ENCODE measurements at places on chromosomes 7 and 10.

DNA sequence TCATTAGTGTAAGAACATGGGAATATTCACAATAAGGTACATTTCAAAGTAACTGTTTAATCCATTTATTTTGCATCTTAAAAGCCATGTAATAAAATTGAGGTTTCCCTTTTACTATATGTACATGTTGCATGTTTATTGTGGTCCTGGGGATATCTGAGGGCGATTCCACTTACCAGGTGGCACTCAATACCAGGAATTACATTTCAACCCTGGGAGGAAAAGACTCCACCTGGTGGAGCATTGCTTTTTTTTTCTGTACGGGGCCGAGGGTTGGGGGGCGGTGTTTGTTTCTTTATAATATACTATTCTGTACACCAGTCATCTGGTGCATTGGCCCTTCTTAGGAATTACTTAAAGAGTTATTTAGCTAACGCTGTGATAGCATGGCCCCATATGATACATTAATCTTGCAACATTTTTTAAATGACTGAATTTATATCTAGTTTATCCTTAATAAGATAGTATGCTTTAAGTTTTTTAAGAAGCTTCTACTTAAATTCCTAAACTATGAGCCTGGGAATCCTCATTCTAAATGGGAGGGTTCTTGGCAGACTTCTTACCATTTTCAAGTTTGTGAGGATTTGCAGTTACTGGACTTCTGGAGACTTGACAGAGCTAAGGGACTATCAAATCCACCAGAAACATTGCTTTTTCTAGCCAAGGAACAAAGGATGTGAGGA is 7.2 kb upstream of the HGF start:
- no peak overlapping the region for H3K27ac ChIP-seq
- no peak overlapping the region for H3K4me3 ChIP-seq
- no peak for DNase-seq
- peaks cover 7% of the 10 kb centered on the region for H3K4me1 ChIP-seq

GRCh38 chr7:76354981-76355730 is 3.6 kb downstream of the YWHAG start:
- H3K36me3 ChIP-seq, result peaks cover 76% of the 10 kb centered on the region
- no peak for DNase-seq
- H3K27me3 ChIP-seq, result no peaks in the 10 kb centered on the region
- no peak overlapping the region for H3K27ac ChIP-seq
- H3K4me1 ChIP-seq, result no peaks in the 10 kb centered on the region
- peak overlapping the region; percentile 96 for H3K4me3 ChIP-seq

DNA sequence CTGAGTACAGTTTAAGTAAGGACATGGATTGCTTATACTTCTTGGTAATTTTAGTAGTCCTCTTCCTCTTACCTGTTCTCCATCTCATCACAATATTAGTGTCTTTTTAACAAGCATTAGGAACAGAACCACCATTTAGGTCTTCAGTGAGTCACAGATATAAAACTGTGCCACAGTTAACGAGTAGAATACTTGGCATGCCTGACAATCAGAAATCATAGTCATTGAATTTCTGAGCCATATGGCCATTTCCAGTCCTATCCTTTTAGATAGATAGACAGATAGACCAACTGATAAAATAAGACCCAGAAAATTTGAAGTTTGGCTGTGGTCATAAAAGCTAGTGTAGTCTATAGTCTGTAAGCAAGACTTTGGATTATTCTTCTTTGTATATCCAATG is 71.1 kb downstream of the GBF1 start:
- no peak for DNase-seq
- H3K4me3 ChIP-seq, result no peak overlapping the region
- peaks cover 9% of the 10 kb centered on the region for H3K36me3 ChIP-seq

DNA sequence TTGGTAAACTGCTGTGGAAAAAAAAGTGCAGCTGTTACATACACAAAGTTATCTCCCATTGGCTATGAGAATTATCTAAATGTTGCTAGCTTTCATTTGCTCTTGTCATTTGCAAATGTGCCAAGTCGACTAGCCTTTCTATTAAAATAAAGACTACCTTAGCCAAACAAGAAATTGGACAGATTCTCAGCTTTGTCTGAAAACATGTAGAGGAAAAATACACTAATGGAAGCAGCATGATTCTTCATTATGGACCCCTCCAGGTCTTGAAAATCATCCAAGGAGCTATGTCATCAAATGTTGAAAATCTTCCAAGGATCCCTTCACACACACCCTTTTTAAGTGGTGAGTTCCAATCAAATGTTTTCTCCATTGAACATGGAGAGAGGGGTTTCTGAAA is 237.7 kb downstream of the ETV1 start:
- H3K27me3 ChIP-seq, result no peaks in the 10 kb centered on the region
- DNase-seq, result no peak
- no peak overlapping the region for H3K27ac ChIP-seq

- DNase-seq, result peak; percentile 28
- H3K27ac ChIP-seq, result no peak overlapping the region
- no peaks in the 10 kb centered on the region for H3K4me1 ChIP-seq
- no peak overlapping the region for H3K4me3 ChIP-seq
Measured at GRCh38 chr10:1652151-1652550, 85.2 kb downstream of the ADARB2 start.

DNA sequence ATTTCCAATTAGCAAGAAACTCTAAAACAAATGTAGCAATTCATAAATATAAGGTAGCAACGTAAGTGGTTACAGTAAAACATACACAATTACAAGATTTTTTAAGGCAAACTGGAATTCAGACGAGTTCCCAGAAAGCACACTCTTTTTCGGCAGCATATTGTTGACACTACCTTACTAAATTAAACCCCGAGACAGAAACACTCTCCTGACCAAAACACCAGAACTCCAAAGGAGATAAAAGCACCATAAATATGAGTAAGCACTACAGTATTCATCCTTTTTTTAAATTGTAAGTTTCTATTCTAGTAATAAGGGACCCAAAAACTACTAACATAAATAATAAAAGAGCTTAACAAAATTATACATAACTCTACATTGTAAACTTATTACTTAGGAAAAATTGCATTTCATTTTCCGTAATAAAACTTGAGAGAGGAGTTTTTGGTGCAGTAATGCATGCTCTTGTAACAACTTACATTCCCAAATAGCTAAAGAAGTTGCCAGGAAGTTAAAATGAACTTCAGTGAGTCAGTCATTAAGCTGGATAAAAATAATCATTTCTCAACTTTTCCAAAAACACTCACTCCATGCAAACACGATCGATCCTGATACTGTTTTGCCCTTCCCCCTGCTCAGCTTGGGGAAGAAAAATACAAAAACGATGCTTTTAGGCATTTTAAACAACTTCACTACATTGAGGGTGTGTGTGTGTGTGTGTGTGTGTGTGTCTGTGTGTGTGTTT is 2.0 kb downstream of the PIP4K2A start:
- H3K4me1 ChIP-seq, result peaks cover 4% of the 10 kb centered on the region
- peak overlapping the region; percentile 84 for H3K4me3 ChIP-seq
- no peaks in the 10 kb centered on the region for H3K36me3 ChIP-seq
- peaks cover 79% of the 10 kb centered on the region for H3K27me3 ChIP-seq
- no peak for DNase-seq
- H3K27ac ChIP-seq, result no peak overlapping the region

- H3K4me3 ChIP-seq, result peak overlapping the region; percentile 75
- H3K27ac ChIP-seq, result no peak overlapping the region
- H3K27me3 ChIP-seq, result peaks cover 83% of the 10 kb centered on the region
- peaks cover 8% of the 10 kb centered on the region for H3K4me1 ChIP-seq
- no peaks in the 10 kb centered on the region for H3K36me3 ChIP-seq
Measured at GRCh38 chr7:54545241-54545563, 3.0 kb downstream of the VSTM2A start.

- H3K4me3 ChIP-seq, result no peak overlapping the region
- no peak overlapping the region for H3K27ac ChIP-seq
- H3K4me1 ChIP-seq, result no peaks in the 10 kb centered on the region
- no peaks in the 10 kb centered on the region for H3K36me3 ChIP-seq
- no peak for DNase-seq
Measured at GRCh38 chr7:25619381-25619780, 391.1 kb upstream of the NPVF start.

DNA sequence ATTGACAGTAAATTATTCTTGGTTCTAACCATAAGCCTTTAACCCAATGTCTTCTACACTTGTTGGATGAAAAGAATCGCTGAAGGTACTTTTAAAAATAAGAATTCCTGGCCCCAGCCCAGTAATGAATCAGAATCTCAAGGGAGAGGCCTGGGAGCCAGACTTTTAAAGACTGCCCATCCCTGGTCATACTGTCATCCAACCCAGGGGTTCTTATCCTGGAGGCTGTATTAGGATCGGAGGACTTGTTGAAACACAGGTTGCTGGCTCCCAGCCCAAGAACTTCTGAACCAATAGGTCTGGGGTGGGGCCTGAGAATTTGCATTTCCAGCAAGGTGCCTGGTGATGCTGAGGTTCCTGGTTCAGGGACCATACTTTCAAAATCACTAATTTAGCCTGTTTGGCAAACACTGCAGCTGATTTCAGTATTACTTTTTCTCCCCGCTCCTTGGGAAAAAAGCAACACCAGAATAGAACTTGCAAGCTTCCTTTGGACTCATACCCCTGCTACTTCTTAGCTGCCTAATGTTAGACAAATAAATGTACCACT is 79.5 kb upstream of the FAM133B start:
- no peak overlapping the region for H3K4me3 ChIP-seq
- DNase-seq, result no peak
- no peaks in the 10 kb centered on the region for H3K27me3 ChIP-seq
- no peaks in the 10 kb centered on the region for H3K4me1 ChIP-seq
- peaks cover 31% of the 10 kb centered on the region for H3K36me3 ChIP-seq

DNA sequence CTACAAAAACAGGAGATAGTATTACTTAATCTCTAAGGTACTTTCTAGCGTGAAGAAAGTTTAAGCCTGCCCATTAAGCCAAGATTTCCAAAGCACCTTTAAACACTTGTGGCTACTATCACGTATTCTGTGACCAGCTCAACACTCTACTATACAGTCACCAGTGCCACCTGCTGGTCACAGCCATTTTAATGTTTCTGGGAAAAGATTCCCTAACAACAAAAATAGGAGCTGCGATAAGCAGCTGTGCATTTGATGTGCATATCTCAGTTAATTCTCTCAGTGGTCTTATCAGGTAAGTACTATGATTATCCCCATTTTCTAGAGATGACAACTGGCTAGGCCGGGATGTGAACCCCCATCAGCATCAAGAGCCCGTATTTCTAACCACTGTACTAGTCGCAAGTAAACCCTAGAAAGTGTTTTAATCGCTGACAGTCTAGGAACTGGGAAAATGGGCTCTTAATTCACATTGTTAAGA is 860 bp downstream of the SEC31B start:
- no peak overlapping the region for H3K27ac ChIP-seq
- DNase-seq, result peak; percentile 87
- H3K27me3 ChIP-seq, result peaks cover 60% of the 10 kb centered on the region
- H3K4me3 ChIP-seq, result peak overlapping the region; percentile 70
- peaks cover 4% of the 10 kb centered on the region for H3K4me1 ChIP-seq
- H3K36me3 ChIP-seq, result peaks cover 16% of the 10 kb centered on the region

- no peak overlapping the region for H3K4me3 ChIP-seq
- no peaks in the 10 kb centered on the region for H3K27me3 ChIP-seq
- no peak for DNase-seq
- no peaks in the 10 kb centered on the region for H3K4me1 ChIP-seq
- no peaks in the 10 kb centered on the region for H3K36me3 ChIP-seq
Measured at GRCh38 chr7:52863652-52864051, 171.8 kb upstream of the POM121L12 start.

DNA sequence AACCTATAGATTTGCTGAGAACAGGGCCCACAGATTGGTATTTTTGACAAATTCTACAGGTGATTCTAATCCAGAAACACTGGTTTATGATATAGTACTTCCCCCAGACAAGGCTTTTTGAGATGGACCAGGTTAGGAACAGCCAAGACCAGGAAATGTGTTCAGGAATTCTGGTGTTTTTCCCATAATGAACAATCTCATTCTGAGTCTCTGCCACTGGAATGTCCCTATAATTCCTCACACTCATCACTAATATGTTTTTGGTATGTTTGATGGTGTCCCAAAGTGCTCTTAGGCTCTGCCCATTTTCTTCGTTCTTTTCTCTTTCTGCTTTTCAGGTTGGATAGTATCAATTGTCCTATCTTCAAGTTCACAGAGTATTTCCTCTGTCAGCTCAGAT is 107.2 kb upstream of the IGFBP3 start:
- DNase-seq, result no peak
- no peak overlapping the region for H3K27ac ChIP-seq
- no peaks in the 10 kb centered on the region for H3K4me1 ChIP-seq
- no peaks in the 10 kb centered on the region for H3K36me3 ChIP-seq
- no peaks in the 10 kb centered on the region for H3K27me3 ChIP-seq

GRCh38 chr7:95059842-95060313 is 152.5 kb downstream of the PPP1R9A start:
- no peak overlapping the region for H3K4me3 ChIP-seq
- H3K27me3 ChIP-seq, result no peaks in the 10 kb centered on the region
- no peak for DNase-seq
- no peaks in the 10 kb centered on the region for H3K36me3 ChIP-seq
- no peak overlapping the region for H3K27ac ChIP-seq
- H3K4me1 ChIP-seq, result no peaks in the 10 kb centered on the region

- no peak overlapping the region for H3K27ac ChIP-seq
- peak; percentile 69 for DNase-seq
- H3K4me1 ChIP-seq, result peaks cover 6% of the 10 kb centered on the region
- peaks cover 29% of the 10 kb centered on the region for H3K36me3 ChIP-seq
Measured at GRCh38 chr7:149196151-149196704, 882 bp downstream of the ZNF282 start.

DNA sequence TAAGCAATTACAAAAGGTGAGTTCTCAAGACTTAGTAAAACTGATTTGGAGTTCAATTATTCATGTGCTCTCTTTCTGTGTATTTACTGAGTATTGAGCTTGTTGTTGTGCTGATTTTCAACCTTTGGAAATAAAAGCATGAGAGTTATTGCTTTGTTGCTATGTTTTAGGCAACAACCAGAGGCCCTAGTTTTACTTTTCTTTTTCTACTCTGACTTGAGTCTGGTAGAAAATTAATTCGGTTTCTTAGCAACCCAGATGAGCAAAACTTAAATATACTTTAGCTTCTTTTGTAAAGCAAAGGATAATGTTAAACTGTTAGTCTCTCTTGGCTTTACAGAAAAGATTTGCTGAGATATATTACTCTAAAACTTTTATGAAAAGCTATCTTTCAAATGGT is 66.4 kb upstream of the SCIN start:
- peak overlapping the region; percentile 3 for H3K27ac ChIP-seq
- no peaks in the 10 kb centered on the region for H3K36me3 ChIP-seq
- no peaks in the 10 kb centered on the region for H3K4me1 ChIP-seq
- H3K4me3 ChIP-seq, result no peak overlapping the region
- DNase-seq, result no peak

Measured in endodermal cell (in vitro differentiated cells).